ENCODE measurements at places on chromosomes 7 and 10. TPM values are rescaled to one million over a fixed set of nuclear protein-coding genes. Genes with fewer than 3 reads are reported as not detected.

DNA sequence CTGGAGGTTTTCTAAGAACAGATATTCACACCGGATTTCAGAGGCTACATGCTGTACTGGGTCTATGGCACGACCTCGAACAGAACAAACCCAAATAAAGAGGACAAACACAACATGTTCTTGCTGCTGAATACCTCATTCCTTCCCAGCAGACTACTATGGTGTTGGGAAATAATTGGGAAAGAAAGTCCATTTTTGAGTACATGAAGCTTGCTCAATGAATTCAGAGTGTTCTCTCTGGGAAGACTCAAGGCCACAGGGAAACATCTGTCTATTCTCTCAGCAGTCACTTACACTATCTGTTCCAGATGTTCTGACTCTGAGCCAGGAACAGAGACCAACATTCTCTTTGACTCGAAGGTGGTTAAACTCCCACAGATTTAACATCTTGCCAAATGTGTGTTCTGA is 30.9 kb downstream of the LAMB1 start:
- H3K27me3 ChIP-seq = no peaks in the 10 kb centered on the region
- peaks cover 30% of the 10 kb centered on the region for H3K36me3 ChIP-seq
- H3K27ac ChIP-seq = no peak overlapping the region
- DNase-seq = no peak

Gene STYXL1
- total RNA-seq = 48.5 TPM

DNA sequence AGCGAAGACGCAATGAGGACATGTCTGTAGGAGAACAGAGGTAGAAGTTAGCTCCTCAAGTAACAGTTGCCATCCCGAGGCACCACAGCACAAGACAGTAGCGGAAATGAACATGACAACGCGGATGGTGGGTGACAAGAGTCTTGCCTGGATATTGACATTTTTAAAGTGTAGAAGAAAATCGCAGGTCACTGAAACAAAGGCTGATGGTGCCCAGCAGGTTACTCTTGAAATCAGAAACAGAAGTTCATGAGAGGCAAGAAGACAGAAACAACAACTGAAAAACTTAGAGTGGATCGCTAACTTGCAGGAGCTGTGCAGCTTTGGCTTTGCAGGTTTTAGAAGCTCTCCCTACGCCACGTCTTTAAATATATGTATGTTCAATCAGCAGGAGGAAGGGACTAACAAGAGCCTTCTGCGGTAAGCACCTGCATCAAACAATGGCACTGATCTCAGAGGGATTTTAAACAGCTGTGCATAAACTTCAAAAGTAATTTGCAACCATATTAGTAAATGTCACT is 1.8 kb downstream of the PRKCQ start:
- peaks cover 39% of the 10 kb centered on the region for H3K27me3 ChIP-seq
- no peak for DNase-seq
- peak overlapping the region; percentile 51 for H3K4me3 ChIP-seq
- H3K27ac ChIP-seq = no peak overlapping the region
- H3K36me3 ChIP-seq = no peaks in the 10 kb centered on the region

- H3K36me3 ChIP-seq = no peaks in the 10 kb centered on the region
- no peak overlapping the region for H3K4me3 ChIP-seq
- H3K27me3 ChIP-seq = no peaks in the 10 kb centered on the region
- peaks cover 3% of the 10 kb centered on the region for H3K4me1 ChIP-seq
- no peak for DNase-seq
Observed at GRCh38 chr7:11330717-11331116, 357.0 kb downstream of the PHF14 start.

DNA sequence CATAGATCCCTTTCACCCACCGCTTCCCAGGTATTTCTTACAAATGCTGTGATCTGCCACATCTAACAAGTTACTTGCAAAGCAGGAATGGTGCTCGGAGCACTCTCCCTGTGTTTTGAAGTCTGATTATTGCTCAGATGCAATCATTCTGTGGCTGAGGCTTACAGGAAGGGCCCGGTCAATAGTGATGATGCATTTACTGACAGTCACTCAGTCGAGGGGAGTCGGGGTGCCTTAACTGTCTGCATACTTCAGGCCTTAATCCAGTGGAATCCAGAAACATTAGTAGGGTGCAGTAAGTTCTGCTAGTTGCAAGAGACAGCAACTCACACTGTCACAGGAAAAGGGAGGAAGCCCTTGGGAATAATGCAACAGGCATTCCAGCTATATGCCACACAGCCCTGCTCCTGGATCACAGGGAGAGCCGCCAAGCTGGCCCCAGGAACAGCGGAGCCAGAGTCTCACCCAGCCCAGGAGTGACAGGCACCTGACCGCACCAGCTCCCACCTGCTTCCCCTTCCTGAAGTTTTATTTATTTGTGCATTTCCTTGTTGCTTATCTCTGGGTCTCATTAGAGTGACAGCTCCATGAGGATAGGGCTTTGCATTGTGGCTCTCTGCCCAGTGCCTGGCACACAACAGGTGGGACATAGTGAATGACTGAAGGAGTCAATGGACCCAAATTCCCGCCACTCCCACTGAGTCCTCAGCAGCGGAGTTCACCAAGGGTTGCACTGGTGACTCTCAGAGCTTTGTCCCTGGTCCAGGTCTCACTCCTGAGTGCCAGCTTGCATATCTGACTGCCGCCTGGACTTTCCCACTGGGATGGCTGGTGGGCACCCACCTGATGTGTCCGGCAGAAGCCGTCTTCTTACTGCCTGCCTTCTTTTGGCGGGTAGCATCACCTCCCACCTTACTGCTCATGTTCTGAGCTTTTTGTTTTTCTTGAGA is 212.5 kb upstream of the SH2B2 start:
- H3K27ac ChIP-seq = no peak overlapping the region
- H3K36me3 ChIP-seq = peaks cover 38% of the 10 kb centered on the region
- H3K4me3 ChIP-seq = no peak overlapping the region

Gene IDI2
- total RNA-seq = not detected

GRCh38 chr7:78398576-78398975 is 600.0 kb downstream of the PHTF2 start:
- H3K27me3 ChIP-seq = no peaks in the 10 kb centered on the region
- peaks cover 1% of the 10 kb centered on the region for H3K4me1 ChIP-seq
- no peak overlapping the region for H3K27ac ChIP-seq
- no peak for DNase-seq

All from progenitor cell of endocrine pancreas (in vitro differentiated cells).